ENCODE measurements at places on chromosomes 6 and 20.

DNA sequence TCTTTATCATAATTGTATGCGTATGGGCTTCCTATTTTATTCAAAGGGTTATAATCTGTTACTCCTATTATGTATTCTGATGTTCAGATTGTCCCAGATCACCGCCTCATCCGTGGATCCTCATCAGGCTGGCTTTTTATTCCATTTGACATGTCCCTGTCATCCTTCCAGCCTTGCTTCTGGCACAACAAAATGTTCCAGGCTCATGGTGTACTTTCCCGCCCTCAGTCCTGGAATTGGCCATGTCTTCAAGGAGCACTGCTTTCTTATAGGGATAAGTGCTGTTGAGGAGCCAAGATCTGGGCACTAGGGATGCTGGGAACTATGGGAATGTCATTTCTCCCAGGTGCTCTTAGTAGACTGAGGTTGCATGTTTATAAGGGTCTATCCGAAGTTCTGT lies 207.8 kb downstream of the JARID2 start:
- DNase-seq: no peak

DNA sequence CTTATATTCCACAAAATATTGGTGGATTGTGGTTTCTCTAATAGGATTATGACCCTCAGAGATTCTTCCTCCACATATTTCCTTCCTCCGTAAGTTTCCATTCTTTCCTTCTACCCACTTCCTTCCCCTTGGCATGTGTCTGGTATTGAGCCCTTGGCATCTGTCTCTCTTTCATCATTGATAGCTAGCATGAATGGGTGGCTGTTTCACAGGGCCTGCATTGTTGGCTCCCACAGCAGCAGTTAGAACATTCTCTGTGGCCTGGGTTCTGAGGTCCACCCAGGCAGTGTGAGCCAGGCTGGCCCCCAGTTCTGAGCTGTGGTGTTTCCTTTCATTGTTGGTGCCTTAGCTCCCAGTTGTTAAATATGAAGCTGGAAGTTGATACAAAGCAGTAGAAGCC lies 125.3 kb downstream of the ANKS1A start:
- no peak for DNase-seq

- no peak for DNase-seq
These were observed 32.3 kb downstream of the KCNQ5 start for GRCh38 chr6:72654071-72654621.

DNA sequence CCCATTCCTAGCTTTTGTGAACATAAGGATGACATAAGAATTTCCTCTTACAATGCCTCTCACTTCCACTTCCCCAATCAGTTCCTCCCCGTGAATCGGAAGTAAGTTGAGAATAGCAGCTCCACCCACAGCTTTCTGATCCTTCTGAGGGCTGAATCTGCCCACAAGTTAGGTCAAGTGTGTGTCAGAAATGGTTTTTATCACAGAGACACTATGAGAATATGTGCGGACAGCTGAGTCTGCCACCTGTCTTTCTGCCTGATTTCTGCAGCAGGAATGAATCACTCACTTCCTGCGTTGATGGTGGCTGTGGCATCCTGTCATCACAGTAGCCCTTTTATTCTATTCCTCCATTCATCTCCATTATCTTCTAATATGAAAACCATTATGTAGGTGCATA lies 70.2 kb downstream of the RIN2 start:
- peak; percentile 83 for DNase-seq

GRCh38 chr6:156916130-156916801 lies 139.1 kb downstream of the ARID1B start:
- no peak for DNase-seq

DNA sequence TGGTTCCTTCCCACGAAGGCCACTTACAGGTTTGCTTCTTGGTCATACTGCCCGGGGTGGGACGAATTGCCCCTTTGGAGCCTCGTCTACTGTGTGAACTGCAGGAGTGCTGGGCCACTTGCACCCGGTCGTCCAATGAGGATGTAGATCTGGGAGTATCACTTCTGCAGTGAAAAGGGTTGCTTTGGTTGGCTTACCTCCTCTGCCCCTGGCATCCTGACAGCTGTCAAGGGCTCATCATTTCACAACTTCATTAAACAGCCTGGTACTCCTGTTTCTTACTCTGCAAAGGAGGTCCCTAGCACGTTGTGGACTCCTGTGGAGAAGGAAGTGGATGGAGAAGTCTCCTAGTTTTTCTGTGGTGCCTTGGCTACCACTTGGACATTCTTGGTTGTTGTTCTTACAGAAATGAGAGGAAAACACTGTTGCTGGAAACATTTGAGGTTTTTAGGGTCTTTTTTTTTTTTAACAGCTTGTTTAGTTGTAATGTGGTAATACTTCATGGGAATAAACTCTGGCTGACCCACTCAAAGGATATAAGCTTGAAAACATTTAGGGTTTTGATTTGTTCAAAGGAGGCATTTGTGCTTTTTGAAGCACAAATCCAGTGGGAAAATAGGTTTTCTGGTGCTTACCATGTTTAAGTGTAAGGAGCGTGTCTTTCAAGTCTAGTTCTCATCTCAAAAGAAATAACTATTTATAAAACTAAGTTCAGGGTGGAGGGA lies 60.7 kb downstream of the AKAP12 start:
- DNase-seq: no peak

GRCh38 chr6:38796850-38797249 lies 81.7 kb downstream of the DNAH8 start:
- no peak for DNase-seq

- no peak for DNase-seq
These were observed 51.1 kb downstream of the SGK1 start for GRCh38 chr6:134266776-134267175.

GRCh38 chr20:49928411-49929141 lies 7.6 kb upstream of the RNF114 start:
- peak; percentile 85 for DNase-seq

GRCh38 chr6:67594366-67594765 lies 1040.7 kb upstream of the ADGRB3 start:
- DNase-seq: no peak

DNA sequence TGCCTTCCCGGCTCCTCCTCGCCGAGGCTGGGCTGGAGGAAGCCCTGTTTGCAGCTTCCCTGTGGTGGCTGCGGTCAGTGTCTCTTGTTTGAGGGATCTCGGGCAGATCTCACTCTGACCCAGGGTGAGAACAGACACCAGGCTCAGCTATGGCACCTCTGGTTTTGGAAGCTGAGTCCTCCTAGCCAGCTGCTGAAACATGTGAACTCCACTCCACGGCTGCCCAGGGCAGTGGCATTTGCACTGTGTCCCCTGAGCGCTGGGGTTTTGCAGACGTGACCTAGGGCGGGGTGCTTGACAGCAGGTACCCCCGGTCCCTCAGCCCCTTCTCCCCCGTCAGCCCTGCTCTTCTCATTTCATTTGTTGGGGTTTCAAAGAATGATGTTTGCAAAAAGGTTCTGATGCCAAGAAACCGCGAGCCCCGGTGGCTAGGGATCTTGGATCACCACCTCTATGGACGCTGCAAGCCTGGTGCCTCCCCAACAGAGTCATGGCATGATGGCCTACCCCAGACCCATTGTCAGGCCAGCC lies 55.0 kb upstream of the DACT2 start:
- no peak for DNase-seq

GRCh38 chr6:79239536-79240168 lies 5.2 kb upstream of the HMGN3 start:
- no peak for DNase-seq

GRCh38 chr20:38255393-38255792 lies 5.1 kb downstream of the KIAA1755 start:
- DNase-seq: no peak

DNA sequence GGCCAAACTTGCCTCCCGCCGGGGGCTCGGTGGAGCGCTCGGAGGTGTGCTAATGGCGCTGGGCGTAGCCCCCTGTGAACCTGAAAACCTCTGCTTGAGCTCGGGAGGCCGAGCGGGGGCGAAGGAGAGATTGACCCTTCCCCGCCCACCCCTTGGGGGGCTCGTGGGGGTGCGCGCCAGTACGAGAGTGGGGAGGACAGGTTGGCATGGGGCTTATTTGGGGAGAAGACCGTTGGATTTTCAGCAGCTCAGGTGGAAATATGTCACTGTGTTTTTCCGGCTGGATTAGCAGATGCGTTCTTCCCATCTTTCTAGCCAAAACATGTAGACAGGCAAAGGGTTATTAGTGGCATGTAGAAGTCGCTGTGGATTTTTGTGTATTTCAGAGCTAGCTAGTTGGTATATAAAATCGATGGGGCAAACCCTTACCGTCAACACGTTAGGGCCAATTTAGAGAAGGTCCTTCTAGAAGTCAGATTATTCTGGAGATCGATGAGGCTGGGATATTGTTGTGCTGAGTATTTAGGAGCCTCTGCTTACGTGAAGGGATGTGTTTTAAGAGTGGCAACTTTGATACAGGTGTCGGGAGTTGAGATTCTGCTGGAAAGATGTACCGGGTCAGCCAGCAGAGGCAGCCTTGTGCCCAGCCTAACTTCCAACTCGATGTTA lies 525 bp downstream of the NCOA7 start:
- DNase-seq: peak; percentile 66

- no peak for DNase-seq
These were observed 121.3 kb upstream of the PTPRK start for GRCh38 chr6:128641703-128642102.

GRCh38 chr6:36296240-36296639 lies 26.4 kb downstream of the PNPLA1 start:
- DNase-seq: no peak

GRCh38 chr6:90118069-90118468 lies 178.6 kb downstream of the BACH2 start:
- no peak for DNase-seq

DNA sequence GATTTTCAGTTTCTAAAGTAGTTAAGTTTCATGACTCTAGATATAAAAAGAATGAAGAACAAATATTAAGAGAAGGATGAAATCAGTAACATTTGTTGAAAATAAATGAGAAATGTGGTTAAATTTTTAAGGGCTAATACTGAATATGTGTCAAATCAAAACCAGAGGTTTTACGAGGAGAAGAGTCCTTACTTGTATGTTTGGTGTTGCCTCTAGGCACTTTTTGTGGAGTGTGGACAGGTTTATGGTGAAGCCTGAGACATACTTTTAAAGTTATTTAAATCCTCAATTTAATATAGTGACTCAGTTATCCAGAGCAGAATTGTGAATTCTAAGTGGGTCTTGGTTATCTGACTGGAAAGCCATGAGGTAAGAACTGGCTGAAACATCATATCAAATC lies 68.7 kb downstream of the COL19A1 start:
- DNase-seq: no peak

- no peak for DNase-seq
These were observed 1.2 kb upstream of the DLL1 start for GRCh38 chr6:170292111-170292406.

GRCh38 chr6:129597023-129597713 lies 112.8 kb downstream of the ARHGAP18 start:
- DNase-seq: no peak

- peak; percentile 1 for DNase-seq
These were observed 77.5 kb downstream of the GINS1 start for GRCh38 chr20:25484911-25485511.

- DNase-seq: no peak
These were observed 303 bp downstream of the ILRUN start for GRCh38 chr6:34696189-34696738.

DNA sequence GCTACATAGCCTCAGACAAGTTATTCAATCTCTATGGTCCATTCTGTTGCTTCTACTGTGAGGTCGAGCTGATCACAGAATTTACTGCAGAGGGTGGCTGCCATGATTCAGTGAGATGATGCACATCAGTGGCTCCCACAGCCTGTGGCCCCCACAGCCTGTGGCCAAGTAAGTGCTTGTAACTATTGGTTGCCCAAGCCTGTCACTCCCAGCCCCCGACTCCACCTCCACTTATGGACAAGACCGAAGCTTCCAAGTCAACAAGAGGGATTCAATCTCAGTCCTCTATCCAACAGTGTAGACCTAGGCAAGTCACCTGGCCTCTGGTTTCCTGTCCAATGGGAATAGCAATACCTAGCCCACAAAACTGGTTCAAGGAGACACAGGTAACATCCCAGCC lies 8.2 kb downstream of the KCNK5 start:
- DNase-seq: no peak

GRCh38 chr20:23820493-23820892 lies 6.0 kb downstream of the CST2 start:
- DNase-seq: peak; percentile 1

- no peak for DNase-seq
These were observed 70.6 kb downstream of the OLIG3 start for GRCh38 chr6:137423451-137424168.

GRCh38 chr20:11522366-11522741 lies 395.3 kb upstream of the BTBD3 start:
- DNase-seq: no peak

DNA sequence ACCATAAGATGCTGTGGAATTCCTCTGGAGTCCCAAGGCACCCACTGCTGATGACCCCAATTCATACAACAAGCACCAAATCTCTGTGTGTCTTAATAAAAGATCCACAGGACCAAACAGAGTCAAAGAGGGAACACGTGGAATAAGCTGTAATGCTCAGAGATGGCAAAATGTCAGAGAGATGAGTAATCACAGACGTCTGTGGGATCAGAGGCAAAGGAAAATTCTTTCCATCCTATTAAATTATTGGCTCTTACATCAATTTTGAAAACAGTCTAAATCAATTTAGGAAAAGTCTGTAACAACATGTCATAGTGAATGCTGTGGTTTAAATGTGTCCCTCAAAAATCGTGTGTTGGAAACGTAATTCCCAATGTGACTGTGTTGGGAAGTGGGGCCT lies 17.5 kb upstream of the SAMD3 start:
- no peak for DNase-seq

GRCh38 chr6:2971420-2972218 lies at the start of gene SERPINB6:
Gene SERPINB6, minus strand, starts transcription at chr6:2971567. Its CDS starts 12,235 bp downstream, at chr6:2959332.
- DNase-seq: peak; percentile 23

- DNase-seq: no peak
These were observed 214.3 kb upstream of the PLCB4 start for GRCh38 chr20:8854571-8854970.

- DNase-seq: no peak
These were observed 351 bp downstream of the AURKA start for GRCh38 chr20:56391596-56392131.

GRCh38 chr6:98848539-98849242 lies 14.3 kb downstream of the POU3F2 start:
- no peak for DNase-seq

- no peak for DNase-seq
These were observed 284.5 kb upstream of the CDYL start for GRCh38 chr6:4491501-4492260.

- DNase-seq: no peak
These were observed 178.2 kb upstream of the HS3ST5 start for GRCh38 chr6:114520976-114521375.

Measured in activated CD4-positive, alpha-beta T cell treated with anti-CD3 and anti-CD28 coated beads, Interleukin-2, amount 50 U/mL, for 16 hours (primary cell).